ENCODE measurements at places on chromosomes 4 and X. TPM values are rescaled to one million over a fixed set of nuclear protein-coding genes. Genes with fewer than 3 reads are reported as not detected.

The ACE2 gene
- total RNA-seq, result 40.8 TPM

The ARHGAP36 gene
- 0.96 TPM for total RNA-seq

The TMPRSS11F gene
- not detected for total RNA-seq

The ARSJ gene
- 6.1 TPM for total RNA-seq

The IBSP gene
- total RNA-seq, result not detected

The RASL11B gene
- 0.76 TPM for total RNA-seq

The CFP gene
- total RNA-seq, result 2.9 TPM

The NLRP2B gene
- total RNA-seq, result 0.16 TPM

The STPG2 gene
- 0.17 TPM for total RNA-seq

The MAGEB17 gene
- 0.22 TPM for total RNA-seq

The UGT2B11 gene
- 0.26 TPM for total RNA-seq

The MOB1B gene
- total RNA-seq, result 12.8 TPM

The ZIC3 gene
- not detected for total RNA-seq

The PNMA5 gene
- not detected for total RNA-seq

DNA sequence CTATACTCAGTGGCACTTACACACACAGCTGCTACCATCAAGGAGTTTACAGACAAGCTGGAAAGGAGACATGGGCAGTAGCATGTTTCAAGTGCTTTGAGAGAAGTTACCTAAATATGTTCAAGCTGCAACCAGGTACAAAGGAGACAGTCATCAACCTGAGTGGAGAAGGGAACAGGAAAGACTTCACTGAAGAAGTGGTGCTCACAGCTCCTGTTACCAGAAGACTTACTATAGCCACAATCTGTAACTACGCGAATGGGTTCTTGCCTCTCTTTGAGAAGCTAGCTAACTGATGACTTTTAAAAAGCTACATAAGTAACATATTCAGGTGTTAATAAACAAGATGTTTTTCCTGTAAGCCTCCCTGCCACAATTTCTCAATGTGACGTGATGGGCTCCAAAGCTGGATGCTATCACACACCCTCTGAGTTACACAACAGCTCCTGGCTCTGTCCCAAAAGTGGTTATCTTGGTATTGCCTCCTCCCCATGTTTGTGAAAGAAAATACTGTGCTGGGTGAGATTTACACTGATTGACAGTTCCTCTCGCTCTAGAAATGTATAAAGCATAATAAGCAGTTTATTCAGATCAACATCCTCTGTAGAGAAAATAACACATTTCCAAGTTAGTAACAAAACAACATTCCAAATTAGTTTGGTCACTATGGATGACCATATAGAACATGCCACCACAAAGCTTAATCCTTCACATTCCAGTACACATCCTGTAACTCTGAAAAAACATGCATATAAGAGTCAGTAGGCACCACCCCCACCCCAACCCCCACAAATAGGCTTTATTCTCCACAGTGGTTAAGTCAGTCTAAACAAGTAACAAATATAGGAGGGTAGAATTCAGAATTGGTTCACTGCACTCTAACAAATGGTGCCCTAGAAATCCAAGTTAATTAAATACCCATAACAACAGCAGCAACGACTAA lies 81.8 kb downstream of the FRYL start:
- no peak for DNase-seq

DNA sequence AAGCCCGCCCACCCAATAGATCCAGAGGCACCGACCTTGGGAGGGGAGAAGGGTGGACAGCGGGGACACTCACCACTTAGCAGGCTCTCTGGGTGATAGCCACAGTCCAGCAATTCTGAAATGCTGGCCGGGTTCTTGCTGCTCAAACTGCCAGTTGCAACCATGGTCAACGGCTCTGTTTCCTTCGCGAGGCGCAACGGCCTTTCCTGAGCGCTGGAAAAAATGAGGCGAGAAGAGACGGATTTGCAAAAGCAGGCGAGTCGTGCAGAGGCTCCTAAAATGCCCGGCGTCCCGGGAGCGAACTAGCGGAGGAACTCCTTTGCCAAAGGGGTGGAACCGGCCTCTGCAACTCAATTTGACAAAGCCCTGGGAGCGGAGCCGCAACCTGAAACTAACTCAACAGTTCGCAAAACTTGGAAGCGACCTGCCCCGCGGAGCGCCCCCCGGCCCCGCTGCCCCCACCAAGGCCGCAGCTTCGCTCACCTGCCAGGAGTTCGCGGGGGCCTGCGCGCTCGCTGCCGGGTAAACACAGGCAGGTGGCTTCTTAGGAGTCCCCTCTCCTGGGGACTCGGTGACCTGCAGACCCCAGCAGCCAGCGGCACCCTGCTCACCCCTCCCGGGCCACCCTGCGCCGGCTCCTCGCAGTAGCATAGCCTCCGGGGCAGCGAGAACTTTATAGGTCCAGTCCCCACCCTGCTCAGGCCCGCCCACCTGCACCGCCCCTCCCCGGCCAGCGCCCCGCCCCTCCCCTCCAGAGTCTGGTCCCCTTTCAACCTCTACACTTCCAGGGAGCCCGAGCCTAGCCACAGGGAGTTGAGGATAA lies at the start of gene DDIT4L:
Gene DDIT4L (minus strand): TSS at position 649 of the 823 bp plus-strand sequence. CDS start 485 bp downstream, at position 164.
- peak; percentile 48 for DNase-seq

DNA sequence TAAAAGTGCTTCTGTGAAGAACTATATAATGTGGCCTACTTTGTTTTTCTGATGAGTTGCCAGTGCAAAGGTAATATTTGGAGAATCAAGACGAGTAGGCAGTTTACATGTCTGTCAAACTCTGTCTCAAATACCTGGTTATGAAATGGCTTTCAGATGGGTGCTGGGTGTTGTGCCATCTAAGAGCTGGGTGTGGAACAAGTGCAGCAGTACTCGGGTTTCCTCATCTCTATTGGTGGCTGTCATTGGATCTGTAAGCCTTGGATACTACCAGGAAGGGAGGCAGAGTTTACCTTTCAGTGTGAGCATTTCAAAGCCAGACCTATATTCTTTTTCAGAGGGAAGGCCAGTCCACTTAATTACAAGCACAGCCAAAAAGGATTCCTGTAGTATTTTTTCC lies 37.2 kb downstream of the MTM1 start:
- no peak for DNase-seq

DNA sequence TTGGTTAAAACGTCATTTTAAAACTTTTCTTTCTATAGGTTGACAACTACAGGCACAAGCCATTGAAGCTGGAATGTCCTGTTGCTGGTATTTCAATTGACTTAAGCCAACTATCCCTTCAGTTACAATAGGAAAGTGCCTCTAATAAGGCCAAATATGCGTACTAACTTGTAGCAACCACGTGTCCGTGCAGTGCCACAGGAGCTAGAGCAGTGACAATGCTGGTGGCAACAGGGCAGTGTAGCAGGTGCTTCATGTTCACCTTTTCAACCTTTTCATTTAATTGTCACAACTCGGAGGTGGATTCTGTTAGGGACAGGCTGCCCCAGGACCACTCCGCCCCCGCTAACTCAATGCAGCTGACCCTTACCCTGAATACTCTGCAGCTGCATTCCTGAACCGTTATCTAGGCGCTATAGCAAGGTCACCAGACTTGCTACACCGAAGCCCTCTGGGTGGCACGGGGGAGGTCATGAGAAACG lies 37.7 kb downstream of the ERVMER34-1 start:
- no peak for DNase-seq

DNA sequence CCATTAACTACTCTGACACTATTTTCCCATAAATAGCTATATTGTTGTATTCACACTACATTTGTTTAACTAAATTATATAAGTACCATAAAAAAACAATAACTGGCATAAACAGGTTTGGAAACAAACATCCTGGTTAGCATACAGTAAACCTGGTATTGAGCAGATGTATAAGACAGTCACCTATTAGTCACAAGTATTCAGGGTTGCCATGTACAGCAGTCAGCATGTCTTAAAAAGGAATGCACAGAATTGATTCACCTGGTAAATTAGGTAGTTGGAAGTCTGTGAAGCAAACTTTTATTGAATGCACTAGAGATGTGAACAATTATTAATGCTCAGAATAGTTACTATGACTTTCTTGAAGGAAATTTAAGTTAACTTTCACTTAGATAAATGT lies 137.9 kb downstream of the FAM13A start:
- DNase-seq, result no peak

- no peak for DNase-seq
These were observed 78.0 kb upstream of the RXFP1 start for GRCh38 chr4:158443731-158444130.

DNA sequence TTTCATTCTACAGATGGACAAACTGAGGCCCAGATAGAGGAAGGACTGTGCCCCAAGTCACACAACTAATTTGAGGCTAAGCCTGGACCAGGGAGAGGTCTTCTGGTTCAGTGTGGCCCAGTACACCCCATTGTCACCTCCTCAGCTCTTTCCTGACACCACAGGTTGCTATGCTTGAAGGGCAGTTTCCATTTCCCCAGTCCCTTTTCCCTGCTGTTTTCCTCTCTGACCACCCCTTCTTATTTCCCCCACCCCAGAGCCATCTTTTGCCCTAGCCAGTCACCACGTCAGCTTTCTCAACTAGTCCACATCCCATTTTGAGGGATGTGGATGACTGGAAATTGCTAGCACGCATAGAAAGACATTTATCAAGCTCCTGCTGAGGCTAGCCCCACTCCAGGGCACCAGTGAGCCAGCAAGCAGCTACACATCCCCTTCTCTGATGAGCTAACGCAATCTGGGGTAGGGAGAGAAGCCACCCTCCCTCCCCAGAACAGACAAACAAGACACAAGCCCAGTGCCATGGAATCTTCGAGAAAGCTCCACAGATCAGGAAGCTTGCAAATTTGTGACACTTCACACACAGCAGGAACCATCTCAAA lies 1.3 kb downstream of the GABRE start:
- no peak for DNase-seq

- no peak for DNase-seq
These were observed 16.8 kb upstream of the RAB40A start for GRCh38 chrX:103536071-103536470.

DNA sequence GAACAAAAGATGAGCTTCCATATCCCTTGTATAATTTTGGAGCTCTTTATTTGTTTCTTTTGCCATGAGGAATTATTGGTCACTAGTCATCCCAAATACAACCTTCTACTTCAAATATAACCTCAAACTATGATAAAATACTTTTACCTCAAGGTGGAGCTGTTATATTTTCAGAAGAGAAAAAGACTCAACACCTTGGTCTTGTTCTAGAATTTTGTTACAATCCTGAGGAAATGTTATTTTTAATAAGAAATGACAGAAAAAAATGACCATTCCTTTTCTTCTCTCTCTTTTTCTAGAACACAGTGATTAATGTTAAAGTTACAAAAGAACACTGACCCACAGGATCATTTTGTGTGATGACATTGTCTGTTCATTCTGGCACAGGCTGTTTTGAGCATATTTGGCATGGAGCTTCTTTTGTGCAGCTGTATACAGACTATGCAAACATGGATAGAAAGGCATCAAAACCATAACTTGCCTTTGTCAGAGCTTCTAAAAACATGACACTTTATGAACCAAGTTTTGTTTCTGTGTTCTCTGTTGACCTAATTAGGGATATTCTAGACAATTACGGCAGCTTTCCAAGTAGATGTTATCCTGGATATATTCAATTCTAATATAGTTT lies 159.6 kb upstream of the CTSO start:
- DNase-seq, result no peak

- peak; percentile 36 for DNase-seq
These were observed 90.9 kb downstream of the HMX1 start for GRCh38 chr4:8780596-8781368.

GRCh38 chr4:158949099-158949498 lies 153.8 kb upstream of the RAPGEF2 start:
- no peak for DNase-seq

- no peak for DNase-seq
These were observed 275.1 kb downstream of the GPM6A start for GRCh38 chr4:175536852-175537453.

Measured in mucosa of descending colon (tissue), 3 donors.